ENCODE measurements at places on chromosomes 12 and 14.

GRCh38 chr12:130139567-130140421, 22.5 kb upstream of the FZD10 start:
- no peak for DNase-seq

DNA sequence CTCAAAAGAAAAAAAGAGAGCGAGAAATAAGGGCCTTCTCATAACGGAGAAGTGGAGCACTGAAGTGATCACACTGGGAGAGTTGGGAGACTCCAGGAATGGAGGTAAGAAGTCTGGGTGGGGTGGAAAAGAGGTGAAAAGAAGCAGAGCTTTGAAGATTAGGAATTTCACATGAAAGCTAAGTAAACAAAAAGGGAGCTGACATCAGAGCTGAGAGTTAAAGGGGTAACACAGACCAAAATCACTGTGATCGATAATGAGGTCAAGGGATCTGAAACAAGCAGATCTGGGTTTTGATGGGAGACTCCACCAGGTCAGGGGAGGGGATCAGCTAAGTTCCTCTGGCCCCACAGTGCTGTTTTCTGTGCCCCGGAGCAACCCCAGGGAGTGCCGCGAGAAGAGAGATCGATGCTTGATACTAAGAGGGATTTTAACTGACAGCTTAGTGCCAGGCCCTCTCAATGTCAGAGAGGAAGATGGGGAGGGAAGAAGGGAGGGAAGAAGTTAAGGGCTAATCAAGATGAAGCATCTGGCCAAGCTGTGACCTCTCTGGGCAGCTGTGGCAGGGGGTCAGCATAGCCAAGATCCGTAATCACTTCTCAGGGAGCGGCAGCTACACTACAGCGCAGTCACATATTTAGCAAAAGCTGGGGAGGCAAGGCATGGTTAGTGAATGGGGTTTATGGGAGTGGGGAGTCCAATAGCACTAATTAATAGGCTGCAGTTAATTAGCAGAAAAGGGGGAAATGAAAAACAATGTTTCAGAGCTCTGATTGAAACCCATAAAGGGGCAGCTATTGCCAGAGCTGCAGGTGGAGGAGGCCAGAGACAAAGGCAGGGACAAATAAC, 8.0 kb downstream of the AQP6 start:
- no peak for DNase-seq

DNA sequence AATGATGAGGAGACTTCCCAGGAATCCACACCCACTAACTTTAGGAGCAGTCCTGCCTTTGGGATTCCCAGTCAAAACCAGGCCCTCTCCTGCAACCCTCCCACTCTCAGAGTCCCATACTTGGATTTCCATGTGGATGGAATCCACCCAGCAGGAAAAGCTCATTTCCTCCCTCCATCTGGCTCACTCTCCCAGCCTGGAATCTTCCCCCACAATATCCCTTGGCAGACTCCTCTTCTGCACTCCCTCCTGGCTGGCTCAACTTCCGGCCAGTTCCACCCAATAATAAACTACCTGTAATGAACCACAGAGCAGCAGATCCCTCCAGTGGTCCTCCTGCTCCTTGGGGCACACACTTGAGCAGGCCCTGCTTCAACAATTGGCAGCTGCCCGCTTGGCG, 102.8 kb upstream of the EGLN3 start:
- no peak for DNase-seq

DNA sequence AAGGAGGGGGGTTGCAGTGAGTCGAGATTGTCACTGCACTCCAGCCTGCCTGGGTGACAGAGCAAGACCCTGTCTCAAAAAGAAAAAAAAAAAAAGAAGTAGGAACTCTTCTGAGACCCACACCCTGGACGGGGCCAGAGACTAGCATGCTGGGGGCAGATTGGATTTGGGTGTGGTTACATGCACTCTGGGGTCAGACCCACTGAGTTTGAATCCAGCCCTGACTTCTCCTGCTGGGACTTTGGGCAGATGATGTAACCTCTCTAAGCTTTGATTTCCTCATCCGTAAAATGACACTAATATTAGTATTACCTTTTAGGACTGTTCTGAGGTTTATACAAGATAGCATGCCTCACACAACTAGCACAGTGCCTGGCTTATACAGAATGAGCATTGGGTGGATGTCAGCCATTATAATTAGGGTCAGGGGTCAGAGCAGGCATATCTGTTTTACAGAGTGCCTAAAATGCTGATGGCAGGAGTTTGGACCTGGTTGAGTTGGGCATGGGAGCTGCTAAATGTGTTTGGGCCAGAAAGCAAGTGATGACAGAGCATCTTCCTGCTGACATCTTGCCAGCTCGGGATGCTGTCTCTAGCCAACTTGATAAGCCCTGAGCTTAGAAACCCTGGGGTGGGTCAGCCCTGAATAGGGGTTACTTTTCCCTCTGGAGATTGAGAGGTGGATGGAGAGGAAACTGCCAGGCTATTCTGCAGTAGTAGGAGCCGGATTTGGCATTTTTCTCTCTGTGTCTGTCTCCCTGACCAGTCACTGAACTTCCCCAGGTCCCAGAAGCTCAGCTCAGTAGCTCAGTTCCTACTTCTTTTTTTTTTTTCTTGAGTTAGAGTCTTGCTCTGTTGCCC, 15.5 kb downstream of the TPCN1 start:
- no peak for DNase-seq

DNA sequence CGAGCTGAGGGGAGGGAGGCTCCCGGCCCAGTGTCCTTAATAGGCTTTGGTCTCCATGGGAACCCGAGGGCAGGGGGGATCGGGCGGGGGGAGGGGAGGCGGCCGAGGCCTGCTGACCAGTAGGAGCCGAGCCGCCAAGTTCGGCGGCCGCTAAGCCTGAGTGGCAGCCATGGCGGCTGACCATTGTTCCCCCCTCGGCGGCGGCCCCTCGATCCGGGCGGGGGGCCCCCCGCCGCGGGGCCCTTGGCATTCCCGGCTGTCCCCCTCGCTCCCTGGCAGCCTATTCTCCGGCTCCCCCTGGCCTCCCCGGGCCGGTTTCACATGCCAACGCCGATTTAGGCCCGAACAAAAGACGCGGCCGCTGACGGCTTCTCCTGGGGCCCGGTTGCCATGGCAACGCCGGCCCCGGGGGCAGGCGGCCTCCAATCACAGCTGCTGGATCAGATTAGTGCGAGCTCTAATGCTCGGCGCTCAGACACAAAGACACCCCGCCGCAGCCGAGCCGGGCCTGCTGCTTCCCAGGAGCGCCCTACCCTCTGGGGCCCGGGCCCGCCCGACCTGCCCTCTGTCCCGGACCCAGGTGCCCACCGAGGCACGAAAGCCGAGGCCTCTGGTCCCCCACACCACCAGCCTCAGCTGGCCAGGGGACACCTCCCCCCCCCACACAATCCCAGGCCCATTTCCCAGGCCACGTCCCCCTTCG, 7.3 kb downstream of the MSI1 start:
- DNase-seq: peak; percentile 95

DNA sequence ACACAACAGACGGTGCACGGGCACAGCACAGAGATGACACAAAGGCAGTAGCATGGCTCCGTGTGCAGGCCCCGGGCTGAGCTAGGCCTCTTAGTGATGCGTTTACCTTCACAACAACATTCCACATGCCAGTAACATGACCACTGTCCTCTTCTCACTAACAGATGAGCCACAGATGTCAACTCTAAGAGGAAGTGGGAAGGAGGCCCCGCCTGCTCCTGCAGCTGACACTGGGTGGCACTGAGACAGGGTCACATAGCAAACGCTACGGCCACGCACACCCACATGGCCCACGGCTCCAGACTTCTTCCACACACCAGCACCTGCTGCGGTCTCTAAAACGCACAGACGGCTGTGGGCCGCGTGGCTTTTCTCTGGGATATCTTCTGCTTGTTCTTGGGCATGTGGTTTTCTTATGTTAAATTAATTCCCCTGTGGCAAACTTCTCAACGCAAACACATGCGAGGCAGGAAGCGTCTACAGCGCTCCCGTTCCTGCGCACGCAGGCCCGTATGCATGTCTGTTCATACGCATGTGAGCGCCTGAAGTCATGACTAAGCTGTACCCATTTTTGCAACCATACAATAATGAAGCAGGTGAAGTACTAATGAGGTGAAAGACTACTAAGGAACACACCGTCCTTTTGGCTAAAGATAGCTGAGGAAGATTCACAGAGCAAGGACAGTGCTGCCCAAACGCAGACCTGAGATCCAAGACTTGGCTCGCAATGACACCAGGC, 26.8 kb downstream of the AMN start:
- no peak for DNase-seq

GRCh38 chr12:90672081-90672480, 282.9 kb downstream of the CCER1 start:
- no peak for DNase-seq

- peak; percentile 87 for DNase-seq
Observed at GRCh38 chr14:60648934-60649874, at the start of gene SIX1. SIX1 (minus strand) TSS chr14:60649477; CDS start chr14:60649189, 288 bp downstream.

DNA sequence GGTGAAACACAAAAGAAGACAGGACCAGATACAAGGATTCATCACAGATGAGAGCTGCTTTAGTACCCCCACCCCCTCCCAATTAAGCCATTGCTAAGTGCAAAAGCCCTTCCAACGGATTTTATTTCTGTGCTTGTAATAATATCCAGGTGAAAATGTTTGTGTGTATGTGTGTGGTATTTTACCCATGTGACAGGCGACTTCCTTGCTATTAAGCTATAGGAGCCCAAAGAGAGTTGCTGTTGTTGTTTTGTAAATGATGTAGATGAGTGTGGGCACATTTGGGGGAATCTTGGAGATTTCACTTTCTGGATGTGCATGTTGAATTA, 3.2 kb upstream of the HOXC4 start:
- no peak for DNase-seq

- DNase-seq: peak; percentile 60
Observed at GRCh38 chr14:57352396-57353170, 37.8 kb upstream of the NAA30 start.

DNA sequence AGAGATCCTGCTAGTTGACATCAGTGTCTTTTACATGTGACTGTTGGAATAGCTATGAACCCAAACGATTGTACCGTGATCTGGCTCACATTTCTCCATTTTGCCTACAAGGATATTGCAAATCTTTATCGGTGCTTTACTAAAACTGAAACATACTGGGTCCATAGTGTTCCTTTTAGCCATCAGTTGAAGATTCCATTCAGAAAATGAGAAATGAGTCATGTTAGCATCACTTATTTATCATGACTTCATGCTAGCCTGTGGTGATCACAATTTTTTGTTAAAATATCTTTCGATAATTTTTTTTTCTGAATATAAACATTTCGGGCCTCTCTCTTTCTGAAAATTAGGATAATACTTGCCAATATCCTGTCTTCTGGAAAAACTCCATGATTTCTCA, 210.3 kb downstream of the EGLN3 start:
- DNase-seq: no peak

DNA sequence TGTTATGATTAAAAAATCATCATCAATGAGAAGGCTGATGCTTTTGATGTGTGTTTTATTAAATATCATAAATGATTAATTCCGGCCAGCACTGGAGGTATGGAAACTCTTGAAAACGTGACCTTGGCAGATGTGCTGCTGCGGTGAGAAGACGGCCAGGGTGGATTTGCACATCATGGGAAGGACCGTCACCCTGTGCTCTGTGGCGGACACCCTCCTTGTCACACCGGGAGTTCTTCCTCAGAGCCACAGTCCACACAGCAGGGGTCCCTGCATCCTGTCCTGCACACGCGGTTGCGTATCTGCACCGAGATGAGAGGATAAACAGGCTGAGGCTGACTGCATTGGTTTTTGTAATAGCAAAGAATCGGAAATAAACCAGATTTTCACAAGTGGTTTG, 33.5 kb downstream of the FZD10 start:
- peak; percentile 41 for DNase-seq

GRCh38 chr14:104989951-104990303, 4.3 kb downstream of the CLBA1 start:
- DNase-seq: no peak

DNA sequence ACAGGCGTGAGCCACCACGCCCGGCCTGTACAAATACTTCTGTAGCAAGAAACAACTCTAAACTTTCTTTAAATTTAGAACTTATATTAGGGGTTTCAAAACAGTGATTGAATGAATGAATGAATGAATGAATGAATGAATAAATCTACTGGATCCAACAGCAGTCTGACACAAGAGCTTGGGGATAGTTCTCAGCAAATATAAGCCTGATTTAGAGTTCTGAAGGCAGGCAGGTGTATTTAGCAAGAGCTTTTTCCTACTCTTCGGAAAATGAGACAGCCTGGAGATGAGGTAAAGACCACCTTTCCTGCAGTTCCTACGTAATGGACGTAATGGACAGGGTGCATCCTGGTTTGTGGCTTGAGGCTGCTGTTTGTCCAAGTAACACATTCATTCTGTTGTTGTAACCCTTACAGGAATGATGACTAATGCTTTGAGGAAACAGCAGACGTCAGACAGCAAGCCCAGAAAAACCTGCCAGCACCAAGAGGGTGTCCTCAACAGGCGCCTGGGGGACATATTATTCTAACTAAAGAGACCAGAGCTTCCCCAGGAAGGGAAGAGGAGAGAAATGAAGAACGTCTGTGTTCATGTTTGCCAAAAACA, 277.4 kb upstream of the SOX5 start:
- no peak for DNase-seq

DNA sequence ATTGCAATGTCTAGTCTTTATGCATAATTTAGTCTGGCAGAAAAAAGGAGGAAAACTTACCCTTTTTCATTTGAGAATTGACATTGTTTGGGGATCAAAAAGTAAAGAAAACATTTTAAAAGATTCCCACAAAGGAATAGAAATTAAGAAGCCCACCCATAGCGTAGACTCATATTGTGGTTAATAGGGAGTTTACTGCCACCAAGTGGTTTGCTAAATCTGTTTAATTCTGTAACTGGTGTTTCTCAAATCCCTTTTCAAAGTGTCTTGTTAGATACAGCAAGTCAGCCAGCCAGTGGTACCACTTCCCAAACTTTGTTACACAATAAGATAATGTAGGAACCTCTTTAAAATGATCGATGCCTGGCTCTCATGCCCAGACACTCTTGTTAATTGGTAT, 180.3 kb downstream of the IPO8 start:
- no peak for DNase-seq

DNA sequence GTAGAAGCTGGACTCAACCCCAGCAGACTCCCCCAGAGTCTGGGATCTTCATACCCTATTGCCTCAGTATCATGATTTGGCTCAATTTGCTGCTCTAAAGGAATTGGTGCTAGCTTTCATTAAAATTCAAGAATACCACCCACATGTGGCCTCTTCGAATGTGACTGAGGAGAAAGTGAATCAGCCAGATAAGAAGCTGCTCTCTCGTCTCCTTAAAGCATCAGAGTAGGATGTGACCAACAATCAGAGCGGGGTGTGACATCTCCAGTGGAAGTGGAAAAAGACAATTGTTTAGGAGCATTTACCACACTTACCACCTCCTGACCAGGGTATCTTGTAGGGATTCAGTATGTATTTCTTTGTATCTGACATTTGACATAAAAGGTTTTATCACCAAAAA, 278.2 kb upstream of the DIO2 start:
- no peak for DNase-seq

All from NCI-H146 (cell line).